CD4-positive, alpha-beta T cell treated with Interleukin-1 beta for 1 hour (primary cell): ENCODE measurements at places on chromosomes 6 and 20.

- DNase-seq, result no peak
Observed at GRCh38 chr6:167442245-167442644, 117.4 kb downstream of the TTLL2 start.

GRCh38 chr20:44743080-44743701 is 2.5 kb upstream of the KCNK15 start:
- no peak for DNase-seq

DNA sequence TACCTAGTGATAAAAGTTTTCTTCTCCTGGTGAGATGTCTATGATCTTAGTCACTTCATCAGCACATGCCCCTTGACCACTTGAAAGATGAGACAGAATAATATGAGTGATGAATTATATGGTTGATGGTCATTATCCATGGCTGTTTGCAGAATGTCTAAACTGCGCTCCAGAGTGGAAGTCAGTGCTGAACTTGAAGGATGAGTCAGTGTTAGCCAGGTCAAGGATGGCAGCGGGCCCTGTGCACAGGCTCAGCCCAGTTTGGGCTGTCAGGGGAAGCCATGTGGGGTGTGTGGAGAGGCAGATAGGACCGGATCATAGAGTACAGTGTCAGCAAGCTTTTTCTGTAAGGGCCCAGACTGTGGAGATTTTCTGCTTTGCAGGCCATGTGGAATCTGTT is 67.2 kb upstream of the KIF25 start:
- no peak for DNase-seq

DNA sequence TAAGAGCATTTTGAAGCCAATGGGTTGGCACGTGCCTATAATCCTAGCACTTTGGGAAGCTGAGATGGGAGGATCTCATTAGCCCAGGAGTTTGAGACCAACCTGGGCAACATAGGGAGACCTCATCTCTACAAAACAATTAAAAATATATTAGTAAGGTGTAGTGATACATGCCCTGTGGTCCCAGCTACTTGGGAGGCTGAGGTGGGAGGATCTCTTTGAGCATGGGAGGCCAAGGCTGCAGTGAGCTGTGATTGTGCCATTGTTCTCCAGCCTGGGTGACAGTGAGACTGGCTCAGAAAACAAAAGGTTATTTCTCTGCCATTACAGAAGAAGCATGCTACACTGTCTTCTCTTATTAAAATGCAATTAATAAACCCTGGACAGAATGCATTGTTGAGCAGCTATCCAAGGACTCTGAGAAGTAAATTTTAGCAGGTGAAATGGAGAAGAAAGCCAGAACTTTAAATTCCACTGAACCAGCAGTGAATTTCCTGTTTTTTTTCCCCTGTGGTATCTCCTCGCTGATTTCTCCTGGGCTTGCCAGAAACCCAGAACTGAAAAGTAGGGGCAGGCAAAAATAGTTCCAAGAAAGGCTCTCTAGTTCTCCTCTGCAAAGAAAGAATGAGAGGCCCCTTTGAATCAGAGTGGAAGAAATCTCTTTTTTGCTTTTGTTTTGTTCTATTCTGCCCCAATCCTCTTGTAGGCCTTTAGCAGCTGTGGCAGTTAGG is 8.4 kb downstream of the AMD1 start:
- DNase-seq, result no peak

GRCh38 chr20:52975029-52975732 is 3.0 kb downstream of the TSHZ2 start:
- peak; percentile 14 for DNase-seq

DNA sequence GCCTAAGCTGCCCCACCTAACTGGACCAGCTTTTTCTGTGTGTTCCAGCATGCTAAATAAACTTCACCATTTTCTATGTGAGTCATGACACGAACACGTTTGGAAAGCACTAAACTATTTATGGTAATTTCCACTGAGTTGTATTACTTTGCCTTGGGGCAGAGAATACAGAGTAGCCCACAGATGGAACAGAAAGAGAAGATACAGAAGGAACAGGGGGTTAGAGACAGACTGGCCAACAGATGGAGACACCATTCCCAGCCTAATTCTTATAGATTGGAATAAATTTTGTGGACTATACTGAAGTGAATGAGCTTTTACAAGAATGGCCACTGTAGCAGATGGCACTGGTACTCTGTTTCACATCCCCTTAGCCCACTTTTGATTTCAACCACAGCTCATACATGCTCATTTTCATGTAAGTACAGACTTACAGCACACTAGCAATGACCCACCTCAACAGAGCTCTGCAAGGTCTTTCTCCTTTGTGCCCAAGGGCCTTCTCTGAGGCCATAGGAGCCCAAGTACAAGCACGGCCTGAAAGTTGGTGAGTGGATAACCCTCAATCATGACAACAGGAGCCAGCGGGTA is 13.1 kb upstream of the NT5DC1 start:
- DNase-seq, result no peak

- no peak for DNase-seq
Observed at GRCh38 chr6:41939176-41939847, 2.3 kb downstream of the CCND3 start.

- DNase-seq, result no peak
Observed at GRCh38 chr6:112269979-112270566, 15.7 kb upstream of the LAMA4 start.

DNA sequence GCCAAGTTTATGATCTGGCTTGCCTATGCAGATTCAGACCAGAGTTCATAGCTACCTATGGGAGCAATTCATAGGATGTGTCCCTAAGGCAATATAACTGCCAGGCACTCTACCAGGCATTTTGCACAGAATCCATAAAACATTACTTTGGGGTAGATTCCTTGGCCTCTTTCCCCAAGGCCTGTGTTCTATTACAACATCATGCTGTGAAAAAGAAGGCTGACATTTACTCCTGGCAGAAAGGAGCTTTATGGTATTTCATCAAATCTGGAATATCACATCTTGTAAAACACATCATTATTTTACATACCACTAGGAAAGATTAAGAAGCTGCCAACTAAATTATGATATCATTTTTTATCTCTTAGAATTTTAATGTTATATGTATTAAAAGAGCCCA is 287.0 kb upstream of the MARCKS start:
- no peak for DNase-seq

- no peak for DNase-seq
Observed at GRCh38 chr6:17679726-17680125, 27.0 kb downstream of the NUP153 start.

DNA sequence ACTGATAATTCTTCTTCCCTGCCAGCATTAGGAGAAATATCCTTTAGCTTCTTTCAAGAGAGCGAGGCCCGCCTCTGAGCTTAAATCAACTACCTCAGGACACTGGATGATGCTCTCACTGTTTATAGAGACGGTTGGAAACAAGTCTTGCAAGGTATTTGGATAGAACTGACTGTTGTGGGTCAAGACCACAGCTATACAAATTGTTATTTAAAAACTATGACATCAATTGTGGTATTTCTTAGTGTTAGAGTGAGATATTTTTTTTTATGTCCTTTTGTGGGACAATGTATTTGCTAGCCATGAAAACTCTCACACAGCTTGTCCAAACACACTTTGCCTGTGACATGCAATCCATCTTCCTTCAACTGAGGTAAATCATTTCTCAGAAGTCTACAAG is 136.3 kb upstream of the PHACTR1 start:
- DNase-seq, result no peak

- DNase-seq, result no peak
Observed at GRCh38 chr6:95819939-95820338, 195.8 kb upstream of the FUT9 start.

GRCh38 chr20:62305149-62305764 is 2.5 kb downstream of the ADRM1 start:
- DNase-seq, result no peak

DNA sequence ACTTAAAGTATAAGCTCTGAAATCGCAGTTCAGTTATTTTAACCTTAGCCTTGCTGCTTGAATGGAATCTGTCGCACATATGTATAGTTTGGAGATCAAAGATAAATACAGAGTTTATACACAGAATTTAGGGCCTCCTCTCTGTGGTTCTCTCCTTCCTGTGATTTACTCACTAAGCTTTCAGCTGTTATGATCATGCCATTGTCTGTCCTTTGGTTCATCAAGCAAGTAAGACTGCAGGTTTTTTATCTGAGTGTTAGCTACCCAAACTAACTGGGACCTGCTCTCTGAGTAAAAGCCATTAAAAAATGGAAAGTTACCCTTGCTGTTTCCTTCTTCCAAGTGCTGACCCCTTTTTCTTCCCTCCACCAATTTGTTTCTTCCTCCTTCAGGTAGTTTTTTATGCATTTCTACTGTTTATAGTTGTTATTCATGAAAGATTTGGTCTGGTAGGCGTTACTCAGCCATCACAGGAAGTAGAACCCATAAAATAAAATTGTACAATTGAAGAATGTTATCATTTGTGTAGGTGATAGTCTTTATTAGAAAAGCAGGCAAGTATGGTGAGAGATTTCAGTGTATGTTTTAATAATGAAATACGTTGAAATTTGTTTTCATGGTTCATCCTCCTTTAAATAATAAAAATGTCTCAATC is 33.7 kb upstream of the SUMO4 start:
- peak; percentile 48 for DNase-seq

DNA sequence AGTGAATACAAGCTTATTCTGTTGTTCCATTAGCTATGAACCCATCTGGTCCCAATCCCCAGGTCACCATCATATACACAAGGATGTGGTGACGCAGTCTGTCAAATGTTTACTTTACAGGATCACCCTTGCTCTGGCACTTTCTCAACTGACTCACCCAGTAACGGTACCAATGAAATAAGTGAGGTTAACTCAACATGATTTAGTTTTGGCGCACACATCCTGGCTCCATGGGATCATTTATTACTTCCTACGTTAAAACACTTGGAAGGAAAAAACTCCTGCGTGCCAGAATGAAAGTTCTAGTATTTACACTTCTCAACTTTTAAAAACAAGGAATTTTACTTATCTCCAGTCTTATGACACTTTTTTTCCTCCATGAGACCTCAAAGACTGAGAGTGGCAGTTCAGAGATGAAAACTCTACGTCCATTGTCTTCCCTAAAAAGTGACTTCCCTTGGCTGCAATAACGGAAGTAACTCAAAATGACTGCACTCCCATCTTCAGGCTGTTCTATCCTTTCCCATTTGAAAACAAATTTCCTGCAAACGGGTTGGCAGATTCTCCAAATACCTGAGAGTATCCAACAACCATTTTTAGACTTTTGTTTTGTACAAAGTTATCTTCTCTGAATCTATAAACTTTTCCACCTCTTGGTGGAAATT is 15.9 kb downstream of the AGPAT4 start:
- DNase-seq, result no peak

- no peak for DNase-seq
Observed at GRCh38 chr6:162481938-162482337, 245.6 kb downstream of the PRKN start.

DNA sequence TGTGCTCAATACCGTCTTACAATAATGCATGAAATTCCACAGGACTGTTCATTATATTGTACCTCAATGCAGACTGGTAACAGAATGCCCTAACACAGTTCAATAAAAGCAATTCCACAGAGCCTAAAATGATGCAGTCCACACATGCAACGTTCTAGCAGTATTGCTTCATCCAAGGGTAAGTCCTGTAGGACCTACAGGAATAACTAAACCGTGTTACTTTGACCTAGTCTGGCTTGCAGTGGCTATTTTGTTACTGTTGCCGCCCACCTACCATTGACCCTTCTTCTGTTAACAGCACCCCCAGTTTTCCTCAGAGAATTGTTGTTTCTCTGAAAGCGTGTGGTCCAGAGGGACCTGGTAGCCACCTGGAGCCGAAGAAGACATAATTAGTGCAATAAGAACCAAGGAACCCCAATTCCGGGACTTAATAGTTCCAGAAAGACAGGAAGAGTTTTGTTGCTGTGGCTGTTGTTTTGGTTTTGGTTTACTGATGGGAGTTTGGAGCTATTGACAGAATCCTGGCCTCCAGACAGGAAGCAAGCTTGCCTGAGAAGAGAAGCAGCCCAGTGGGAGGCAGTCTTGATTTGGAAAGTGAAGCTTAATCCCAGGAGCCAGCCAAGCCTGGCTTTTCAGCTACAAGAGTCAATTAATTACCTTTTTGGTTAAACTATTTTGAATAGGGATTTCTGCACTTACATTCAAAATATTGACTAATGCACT is 91.3 kb downstream of the FRK start:
- DNase-seq, result no peak
